ENCODE measurements at places on chromosomes 3 and 15. TPM values are rescaled to one million over a fixed set of nuclear protein-coding genes. Genes with fewer than 3 reads are reported as not detected.
A peak's percentile ranks its signal among the peaks of the same experiment; 100 is the strongest.

TNFAIP8L3 gene
- polyA plus RNA-seq: 0.04 TPM

DNA sequence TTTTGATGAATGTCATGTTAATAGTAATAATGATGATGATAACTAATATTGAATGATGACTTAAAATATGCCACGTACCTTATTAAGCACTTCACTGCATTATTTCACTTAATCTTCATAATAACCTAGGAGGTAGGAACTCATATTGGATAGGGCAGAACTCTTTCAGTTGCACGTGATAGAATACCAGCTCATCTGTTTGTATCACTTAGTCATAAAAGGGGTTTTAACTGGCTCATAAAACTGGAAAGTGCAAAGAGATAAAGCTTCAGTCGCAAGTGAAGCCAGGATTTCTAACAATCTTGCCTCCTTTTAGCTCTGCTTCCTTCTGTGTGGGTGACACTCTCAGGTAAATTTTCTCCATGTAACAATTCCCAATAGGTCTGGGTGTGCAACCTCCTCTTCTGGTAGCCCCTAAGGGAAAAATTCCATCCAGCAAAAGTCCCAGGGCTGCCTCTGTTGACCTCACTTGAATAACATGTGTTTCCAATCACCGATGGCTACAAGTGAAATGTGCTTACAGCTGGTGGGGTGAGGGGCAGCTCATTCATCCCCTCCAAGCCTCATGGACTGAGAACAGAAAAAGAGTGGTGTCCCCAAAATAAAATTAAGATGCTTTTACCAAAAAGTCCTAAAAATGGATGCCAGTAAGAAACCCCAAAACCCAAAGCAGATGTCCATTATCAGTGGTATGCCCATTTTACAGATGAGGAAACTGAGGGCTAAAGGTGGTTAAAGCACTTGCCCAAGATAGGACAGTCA lies 9.3 kb downstream of the GXYLT2 start:
- DNase-seq: peak; percentile 41

DNA sequence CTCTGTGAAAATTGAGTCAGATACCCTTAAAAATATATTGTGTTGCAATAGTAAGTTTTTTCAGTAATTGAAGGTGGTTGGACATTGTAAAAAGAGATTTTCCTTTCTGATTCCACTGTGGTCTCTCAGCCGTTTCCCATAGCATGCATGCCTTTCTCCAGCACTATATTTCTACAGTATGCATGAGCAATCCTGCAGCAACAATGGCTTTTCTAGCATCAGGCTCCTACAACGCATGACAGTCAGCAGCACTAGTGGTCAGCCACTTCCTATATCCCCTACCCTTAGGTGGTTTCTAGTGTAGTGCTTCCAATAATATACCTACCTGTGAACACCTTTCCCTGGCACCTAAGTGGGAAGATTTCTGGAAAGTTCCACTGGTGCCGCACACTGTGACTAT lies 55.4 kb upstream of the SNRPN start:
- DNase-seq: no peak

DNA sequence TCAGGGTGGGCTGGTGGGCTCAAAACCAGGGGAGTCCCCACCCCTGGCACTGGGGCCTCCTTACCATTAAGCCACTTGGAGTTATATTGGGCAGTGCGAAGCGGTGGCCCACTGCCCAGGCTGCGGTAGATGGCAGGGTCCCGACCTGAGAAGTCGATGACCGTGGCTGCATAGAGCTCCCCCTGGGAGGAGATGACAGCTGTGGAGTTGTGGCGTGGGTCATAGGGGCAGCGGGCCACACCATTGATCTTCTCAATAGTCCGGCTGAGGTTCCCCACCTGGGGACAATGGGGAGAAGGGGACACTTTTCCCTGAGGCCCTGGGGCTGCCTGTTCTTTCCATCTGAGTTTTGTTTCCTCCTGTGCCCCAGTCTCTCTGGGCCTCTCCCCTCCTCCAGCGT lies 99.8 kb downstream of the SEMA5B start:
- no peak for DNase-seq

UTS2B gene
- 0.54 TPM for polyA plus RNA-seq

GRCh38 chr15:91209318-91209717 lies 109.3 kb downstream of the SV2B start:
- DNase-seq: no peak

SHC4 gene
- 0.74 TPM for polyA plus RNA-seq

DZIP1L gene
- polyA plus RNA-seq: 12.7 TPM

CHRM5 gene
- polyA plus RNA-seq: 0.09 TPM

ITIH3 gene
- 1.7 TPM for polyA plus RNA-seq

- DNase-seq: no peak
Measured at GRCh38 chr3:107256963-107257362, 120.3 kb upstream of the CCDC54 start.

FEZF2 gene
- not detected for polyA plus RNA-seq

EAF2 gene
- 0.40 TPM for polyA plus RNA-seq

CCDC9B gene
- polyA plus RNA-seq: 6.0 TPM

DNA sequence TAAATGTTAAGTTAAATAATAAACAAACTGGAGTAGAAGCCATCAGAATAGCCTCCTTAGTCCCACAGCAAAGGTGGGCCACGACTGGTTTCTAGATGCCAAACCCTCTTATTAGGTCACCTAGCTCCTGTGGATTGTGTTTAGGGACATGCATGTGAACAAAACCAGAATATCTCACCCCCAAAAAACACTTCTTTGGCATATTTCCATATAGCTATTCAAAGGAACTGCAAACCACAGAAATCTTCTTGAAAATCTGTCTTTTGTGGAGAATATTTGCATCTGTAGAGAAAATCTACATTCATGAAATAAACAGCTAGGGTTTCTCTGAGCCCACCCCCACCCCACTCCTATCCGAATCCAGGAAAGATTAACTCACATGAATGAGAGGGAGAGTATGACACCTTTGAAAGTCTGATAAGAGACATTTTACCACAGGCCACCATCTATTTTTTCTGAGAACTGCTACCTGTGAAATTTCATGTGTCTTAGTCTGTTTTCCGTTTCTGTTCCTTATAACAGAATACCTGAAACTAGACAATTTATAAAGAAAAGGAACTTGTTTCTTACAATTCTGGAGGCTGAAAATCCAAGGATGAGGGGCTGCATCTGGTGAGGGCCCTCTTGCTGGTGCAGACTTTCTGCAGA lies 159.4 kb downstream of the NEK10 start:
- DNase-seq: no peak

DNA sequence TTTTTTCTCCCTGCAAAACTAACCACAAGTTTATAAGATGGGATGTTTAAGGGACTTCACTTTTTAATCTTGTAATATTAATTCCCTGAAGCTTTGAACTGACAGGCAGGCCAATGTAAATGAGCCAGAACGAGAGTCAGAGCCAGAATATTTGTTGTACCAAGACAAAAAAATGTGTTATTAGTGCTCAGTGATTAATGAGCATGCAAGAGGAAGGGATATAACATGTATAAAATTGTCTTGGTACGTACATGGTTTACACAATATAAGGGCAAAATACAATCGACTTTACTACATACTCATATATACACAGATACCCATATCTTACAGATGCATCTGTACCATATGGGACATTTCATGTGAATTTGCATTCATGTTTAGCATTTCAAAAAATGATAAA lies 331.2 kb downstream of the MECOM start:
- DNase-seq: no peak

DNA sequence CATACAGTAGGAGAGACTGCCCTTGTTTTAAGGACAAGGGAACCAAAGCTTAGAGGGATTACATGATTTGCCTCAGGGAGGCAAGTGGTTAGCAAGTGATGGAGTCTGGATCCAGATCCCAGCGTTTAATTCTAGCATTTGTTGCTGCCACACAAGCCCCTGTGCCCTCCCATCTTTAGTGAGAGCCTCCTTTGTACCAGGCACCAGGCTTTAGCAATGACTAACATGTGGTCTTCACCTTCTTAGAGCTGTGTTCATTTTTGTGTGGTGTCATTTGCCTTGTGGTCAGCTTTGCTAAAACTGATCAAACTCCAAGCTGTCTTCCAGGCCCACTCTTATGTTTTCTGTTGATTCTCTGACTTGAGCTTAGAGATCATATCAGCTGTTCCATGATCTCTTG lies 290.5 kb downstream of the RPLP1 start:
- no peak for DNase-seq

GRCh38 chr3:141452045-141452444 lies 34.8 kb upstream of the RASA2 start:
- DNase-seq: no peak

CALML4 gene
- polyA plus RNA-seq: 0.47 TPM

LRRC2 gene
- polyA plus RNA-seq: 1.2 TPM

- no peak for DNase-seq
Measured at GRCh38 chr3:136305879-136306278, 55.7 kb downstream of the PCCB start.

DNA sequence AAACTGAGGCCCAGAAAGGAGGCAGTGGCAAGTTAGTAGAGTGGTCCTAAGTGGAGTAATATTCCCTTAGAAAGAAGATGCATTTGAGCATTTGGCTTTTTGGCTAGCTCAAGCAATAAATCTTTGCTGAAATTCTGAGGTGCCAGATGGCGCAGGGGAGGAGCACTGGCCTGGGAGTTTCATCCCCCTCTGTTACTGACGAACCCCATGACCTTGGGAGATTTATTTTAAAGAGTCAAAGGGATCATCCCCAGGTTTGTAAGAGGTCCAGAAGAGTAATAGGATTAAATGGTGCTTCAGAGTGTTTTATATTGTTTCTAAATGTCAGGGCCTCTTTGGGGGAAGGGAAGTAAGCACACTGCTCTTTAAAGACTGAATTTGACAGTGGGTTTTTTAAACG lies 85.1 kb upstream of the PIAS1 start:
- no peak for DNase-seq

DNA sequence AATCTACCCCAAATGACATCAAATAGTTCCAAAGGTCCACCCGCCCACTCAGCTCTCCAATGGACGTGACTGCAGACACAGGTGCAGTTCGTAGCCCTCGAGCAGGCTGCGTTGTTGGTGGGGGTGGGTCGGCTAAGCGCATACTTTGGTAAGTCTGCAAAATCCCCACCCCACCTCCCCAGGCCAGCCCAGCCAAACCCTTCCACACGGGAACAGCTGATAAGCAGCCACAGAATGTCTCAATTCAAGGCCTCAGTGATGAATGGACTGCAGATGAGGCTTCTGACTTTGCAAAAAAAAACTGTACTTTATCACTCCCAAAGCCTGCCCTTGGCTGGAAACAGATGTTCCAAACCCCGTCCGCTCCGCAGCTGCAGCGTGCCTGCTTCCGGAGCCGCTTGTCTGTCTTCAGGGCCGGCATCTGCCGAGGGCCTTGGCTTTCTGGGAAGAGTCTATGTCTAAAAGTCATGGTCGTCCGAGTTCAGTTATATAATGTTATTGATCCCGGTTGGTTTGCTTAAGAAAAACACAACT lies 38.2 kb downstream of the PCSK6 start:
- no peak for DNase-seq

DNA sequence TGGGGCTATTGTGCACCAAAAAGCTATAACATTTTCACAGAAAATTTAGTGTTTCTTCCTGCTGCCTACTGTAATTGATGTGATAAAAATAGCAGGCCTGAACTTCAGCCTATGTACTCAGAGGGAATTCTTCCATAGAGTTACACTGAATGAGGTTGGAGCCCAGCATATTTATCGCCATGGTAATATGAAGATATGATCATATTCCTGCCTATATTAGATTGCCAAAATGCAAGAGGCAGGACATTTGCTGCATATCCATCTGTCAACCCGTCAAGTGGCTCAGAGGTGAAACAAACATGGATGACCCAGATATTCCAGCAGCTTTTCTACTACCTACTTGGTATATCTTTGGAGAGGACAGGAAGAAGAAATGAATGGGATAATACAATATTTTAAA lies 1150.6 kb downstream of the TBL1XR1 start:
- DNase-seq: no peak

DNA sequence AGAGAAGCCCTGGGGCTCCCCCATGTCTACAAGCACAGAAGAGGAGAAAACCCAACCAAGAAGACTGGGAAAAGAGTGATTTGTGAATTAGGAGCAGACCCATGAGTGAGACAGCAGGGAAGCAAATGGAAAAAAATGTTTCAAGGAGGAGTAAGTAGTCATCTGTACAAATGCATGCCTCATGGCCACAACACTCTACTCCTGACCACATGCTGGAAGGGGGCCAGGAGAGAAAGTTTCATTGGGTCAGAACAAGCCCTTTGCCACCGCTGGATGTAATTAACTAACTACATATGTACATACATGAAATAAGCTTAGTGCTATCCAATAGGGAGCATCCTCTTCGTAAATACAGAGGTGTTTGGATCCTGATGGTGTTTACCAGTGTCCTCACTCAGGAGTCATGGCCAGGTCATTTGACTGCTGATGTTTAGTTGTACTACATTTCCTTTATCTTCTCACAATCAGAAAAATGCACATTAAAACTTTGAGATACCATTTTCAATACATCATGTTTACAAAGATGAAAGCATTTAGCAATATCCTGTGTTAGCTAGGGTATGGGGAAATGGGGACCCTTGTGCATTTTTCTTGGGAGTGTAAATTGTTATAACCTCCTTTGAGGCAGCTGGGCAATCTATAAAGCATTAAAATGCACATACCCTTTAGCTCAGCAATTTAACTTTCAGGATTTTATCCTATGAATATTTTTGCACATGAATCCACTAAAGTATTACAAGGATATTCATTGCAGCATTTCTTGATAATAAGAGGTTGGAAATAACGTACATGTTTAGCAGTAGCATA lies 27.1 kb downstream of the CLRN1 start:
- DNase-seq: no peak

ITIH1 gene
- polyA plus RNA-seq: not detected

- DNase-seq: no peak
Measured at GRCh38 chr3:7875925-7876324, 625.7 kb upstream of the LMCD1 start.

GRCh38 chr3:60086811-60087210 lies 1037.0 kb upstream of the CFAP20DC start:
- no peak for DNase-seq

UACA gene
- 162 TPM for polyA plus RNA-seq

- no peak for DNase-seq
Measured at GRCh38 chr15:59998950-59999611, 5.0 kb upstream of the FOXB1 start.

ETV5 gene
- polyA plus RNA-seq: 24.1 TPM
